ENCODE measurements at places on chromosomes 12 and 14.

GRCh38 chr14:35965400-35965799, 139.3 kb downstream of the BRMS1L start:
- no peak for DNase-seq

GRCh38 chr12:120944645-120945217, 33.6 kb upstream of the HNF1A start:
- DNase-seq = no peak

DNA sequence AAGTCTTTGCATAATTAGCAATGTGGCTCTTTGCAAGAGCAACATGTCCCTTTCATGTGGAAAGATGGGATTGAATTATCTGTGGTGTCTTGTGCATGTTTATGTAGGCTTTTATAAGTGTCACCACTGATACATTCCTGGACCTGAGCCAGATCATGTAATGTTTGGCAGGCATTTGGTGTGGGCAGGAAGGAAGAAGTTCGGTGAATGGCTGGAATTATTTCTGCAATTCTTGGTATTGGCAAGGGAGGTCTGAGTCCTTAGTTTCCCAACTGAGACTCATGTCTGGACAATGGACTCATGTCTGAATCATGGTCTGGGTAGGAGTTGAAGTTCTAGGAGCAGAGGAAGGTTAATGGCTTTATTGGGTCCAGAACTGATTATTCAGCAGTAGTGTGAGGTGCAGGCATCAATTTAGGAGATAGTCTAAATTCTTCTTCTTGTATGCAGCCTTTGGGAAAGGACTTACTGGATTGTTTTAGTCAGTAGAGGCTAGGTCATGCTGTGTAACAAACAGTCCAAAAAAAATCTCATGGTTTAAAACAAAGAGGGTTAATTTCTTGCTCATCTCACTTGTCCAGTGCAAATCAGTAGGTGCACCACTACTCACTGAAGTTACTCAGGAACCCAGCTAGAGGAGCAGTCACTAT, 186.5 kb upstream of the LHX5 start:
- no peak for DNase-seq

- DNase-seq = no peak
Measured at GRCh38 chr12:42893803-42894202, 304.3 kb upstream of the PRICKLE1 start.

- no peak for DNase-seq
Measured at GRCh38 chr14:104107611-104108569, 22.4 kb downstream of the ASPG start.

DNA sequence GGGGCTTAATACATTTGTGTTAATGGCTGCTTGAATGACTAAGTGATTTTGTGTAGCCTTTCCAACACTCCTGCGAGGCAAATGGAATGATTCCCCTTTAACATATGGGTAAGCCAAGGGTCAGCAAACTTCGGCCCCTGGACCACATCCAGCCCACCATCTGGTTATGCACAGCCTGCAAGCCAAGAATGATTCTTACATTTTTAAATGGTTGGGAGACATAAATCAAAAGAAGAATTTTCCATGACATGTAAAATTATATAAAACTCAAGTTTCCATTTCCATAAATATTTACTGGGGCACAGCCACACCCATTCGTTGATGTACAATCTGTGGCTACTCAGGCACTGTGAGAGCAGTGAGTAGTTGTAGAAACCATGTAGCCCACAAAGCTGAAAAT, 9.0 kb downstream of the SLC8B1 start:
- no peak for DNase-seq

- DNase-seq = no peak
Measured at GRCh38 chr12:7361265-7361664, 57.4 kb downstream of the ACSM4 start.

GRCh38 chr14:100375266-100375962, 52.3 kb downstream of the SLC25A47 start:
- peak; percentile 73 for DNase-seq

DNA sequence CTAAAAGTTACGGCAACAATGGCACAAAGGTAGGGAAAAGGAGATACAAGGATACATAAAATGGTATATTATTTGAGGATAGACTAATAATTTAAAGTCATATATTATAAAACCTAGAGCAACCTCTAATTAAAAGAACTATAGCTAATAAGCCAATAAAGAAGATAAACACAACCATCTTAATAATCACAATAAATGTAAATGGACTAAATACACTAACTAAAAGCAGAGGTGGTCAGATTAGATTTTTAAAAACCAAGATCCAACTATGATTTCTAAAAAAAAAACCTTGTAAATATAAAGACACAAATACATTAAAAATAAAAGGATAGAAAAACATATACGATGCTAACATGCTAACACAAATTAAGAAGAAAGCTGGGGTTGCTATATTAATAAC, 10.7 kb upstream of the LLPH start:
- no peak for DNase-seq

- DNase-seq = peak; percentile 81
Measured at GRCh38 chr14:77041881-77042545, 13.5 kb upstream of the IRF2BPL start.

GRCh38 chr14:72706485-72706884, 187.4 kb downstream of the DPF3 start:
- DNase-seq = no peak

GRCh38 chr14:79193689-79194477, 1017.4 kb downstream of the DIO2 start:
- no peak for DNase-seq

DNA sequence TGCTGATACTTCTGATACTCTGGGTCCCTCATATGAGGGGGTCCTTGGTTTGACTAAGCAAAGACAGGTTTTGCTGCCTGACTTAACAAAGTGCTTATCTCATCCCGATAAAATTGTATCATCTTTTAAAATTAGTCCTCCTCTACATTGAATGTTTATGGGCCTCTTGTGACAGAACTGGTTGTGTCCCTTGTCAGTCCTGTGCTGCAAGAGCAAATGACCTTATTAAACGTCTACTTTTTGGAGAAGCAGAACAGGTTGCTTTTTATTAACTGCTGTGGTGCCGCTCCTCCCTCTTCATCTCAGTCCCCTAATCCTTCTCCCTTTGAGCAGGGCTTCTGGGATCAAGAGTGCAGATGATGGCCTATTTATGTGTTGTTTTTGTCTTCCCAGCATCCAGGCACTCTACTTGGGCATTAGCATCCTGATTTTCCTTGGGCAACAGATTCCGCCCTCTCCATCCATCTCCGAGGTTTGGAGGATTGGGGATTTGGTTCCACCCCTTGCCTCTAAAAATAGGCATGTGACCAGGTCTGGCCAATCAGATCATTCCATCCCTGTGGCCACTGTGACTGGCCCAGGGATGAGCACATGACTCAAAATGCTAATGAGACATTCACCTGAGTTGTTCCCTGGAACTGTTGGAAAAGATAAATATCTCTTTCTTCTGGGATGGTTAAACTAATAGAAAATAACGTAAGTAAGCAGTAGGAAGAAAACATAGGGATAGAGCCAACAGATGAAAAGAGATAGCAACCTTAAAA, 2.9 kb upstream of the DENR start:
- no peak for DNase-seq

DNA sequence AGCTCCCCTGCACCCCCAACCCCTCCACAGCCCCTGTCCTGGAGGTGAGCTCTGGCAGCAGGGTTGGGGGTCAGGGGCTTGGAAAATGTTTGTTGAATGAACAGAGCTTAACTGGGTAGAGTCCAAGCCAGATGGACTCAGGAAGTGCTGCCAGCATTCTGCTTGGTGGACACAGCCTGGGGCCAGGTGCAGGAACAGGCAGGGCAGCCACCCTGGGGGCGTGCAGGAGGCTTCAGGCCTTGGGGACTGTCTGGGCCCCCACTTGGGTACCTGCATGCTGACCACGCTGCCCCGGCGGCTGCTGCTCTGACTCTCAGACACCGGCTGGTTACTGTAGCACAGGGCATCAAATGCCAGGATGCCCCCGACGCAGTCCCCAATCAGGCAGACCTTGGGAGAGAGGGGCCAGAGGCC, 15.7 kb downstream of the ARL6IP4 start:
- no peak for DNase-seq

- no peak for DNase-seq
Measured at GRCh38 chr14:28673056-28673455, 93.5 kb upstream of the FOXG1 start.

DNA sequence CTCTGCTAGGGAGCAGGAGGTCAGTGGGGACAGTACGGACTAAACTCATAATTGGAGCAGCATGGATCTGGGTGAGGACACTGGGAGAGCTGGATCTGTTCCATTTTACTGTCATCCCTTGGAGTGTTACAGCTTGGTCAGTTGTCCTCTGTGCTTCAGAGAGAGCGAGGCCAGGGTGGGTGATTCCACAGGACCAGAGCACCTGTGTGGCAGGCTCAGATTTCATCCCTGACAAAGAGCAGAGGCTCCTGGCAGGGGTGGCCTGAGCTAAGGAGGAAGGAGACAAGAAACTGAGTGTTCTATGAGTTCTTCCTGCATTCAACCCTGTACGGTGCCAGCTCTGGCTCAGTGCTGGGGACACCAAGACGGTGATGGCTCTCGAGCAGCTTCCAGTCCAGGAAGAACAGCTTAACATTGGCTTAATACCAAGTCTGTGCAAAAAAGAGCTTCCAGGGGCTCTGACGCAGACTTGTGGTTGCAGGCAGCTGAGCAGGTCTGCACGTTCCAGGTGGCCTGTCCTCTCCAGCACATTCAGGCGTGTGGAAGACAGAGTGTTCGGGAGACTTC, 8.4 kb upstream of the PGF start:
- DNase-seq = peak; percentile 86

GRCh38 chr12:64621257-64621942, 11.1 kb downstream of the RASSF3 start:
- no peak for DNase-seq

DNA sequence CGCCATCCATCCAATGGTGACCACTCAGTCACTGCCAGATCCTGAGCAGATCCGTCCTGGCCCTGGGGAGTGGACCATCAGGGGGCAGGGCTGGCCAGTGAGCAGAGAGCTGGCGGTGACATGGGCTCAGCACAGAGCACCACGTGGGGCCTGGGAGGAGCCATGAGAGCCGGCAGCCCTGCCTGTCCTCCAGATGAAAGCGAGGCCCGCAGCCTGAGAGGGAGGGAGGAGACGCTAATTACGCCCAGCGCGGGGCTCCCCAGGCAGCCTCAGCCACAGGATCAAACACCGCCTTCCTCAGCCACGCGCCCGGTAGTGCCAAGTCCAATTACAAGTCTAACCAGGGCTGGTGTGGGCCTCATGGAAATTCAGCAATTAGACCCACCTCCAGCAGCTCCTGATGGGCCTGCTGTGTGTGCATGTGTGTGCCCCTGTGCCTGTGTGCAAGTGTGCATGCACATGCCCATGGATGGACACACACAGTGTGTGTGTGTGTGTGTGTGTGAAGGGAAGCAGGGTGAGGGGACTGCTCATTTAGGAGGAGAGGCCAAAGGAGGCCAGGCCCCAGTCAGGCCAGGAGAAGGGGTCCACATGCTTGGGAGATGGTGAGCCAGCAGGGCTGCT, 68.0 kb downstream of the KIF26A start:
- no peak for DNase-seq

- peak; percentile 26 for DNase-seq
Measured at GRCh38 chr12:31518680-31519227, 72.2 kb downstream of the DENND5B start.

DNA sequence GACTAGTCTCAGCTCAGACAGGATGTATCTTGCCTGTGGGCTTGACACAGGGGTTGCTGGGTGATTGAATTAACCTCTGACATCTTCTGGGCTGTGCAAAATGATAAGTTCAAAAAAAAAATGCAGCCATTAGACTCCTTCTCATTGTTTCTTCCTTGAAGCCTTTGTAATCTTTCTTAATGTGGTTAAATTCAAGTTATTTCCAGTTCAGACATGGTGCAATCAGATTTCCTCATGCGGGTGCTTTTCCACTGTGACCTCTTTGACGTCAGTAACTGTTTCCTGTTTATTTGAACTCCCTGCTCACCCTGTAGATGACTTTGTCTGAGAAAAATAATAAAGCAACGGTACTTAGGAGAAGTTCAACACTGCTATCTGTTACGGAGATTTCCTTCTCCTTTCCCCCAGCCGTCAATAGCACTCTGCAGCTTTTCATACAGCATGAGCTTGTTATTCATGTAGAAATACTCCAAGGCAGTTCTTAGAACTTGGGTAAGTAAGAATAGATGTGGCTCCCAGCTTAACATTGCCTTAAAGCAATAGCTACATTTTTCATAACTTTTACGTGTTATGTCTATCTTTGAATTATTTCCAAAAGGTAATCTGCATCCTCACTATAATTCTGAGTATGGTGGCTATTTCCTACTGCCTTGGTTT, 155.5 kb downstream of the PRKCH start:
- no peak for DNase-seq

GRCh38 chr14:37150414-37150813, 22.0 kb downstream of the SLC25A21 start:
- DNase-seq = peak; percentile 33

- DNase-seq = no peak
Measured at GRCh38 chr14:77583657-77584056, 32.8 kb downstream of the SPTLC2 start.

DNA sequence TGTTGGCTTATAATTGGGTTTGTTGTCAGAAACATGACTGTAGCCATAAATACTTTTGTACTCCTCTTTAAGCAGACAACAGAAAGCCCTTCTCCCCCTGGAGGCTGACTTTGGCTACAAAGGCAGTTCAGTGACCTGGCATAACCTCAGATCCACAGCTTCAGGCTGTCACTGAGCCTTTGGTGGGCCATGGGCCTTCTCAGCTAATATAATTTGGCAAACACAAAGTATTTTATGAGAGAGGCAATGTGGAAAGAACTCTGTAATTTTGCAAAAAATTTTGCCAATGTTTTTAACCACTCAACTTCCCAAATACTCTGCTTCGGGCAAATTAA, 15.5 kb upstream of the MGP start:
- no peak for DNase-seq

DNA sequence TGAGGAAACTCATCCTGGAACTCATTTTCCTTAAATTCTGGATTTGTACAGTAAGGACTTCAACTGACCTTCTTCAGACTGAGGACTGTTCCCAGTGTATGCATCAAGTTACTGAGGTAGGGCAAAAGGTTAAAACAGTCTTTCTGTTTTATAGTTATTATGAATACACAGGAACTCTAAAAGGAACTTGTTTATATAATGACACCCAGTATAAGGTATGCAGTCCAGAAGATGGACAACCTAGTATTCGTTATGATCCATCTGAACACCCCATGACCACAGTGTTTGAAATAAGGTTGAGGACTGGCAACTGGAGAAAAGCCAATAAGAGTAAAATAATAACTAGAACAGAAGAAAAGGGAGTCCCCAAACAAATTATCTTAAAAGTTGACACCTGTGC, 779.9 kb upstream of the TMEM132C start:
- no peak for DNase-seq

DNA sequence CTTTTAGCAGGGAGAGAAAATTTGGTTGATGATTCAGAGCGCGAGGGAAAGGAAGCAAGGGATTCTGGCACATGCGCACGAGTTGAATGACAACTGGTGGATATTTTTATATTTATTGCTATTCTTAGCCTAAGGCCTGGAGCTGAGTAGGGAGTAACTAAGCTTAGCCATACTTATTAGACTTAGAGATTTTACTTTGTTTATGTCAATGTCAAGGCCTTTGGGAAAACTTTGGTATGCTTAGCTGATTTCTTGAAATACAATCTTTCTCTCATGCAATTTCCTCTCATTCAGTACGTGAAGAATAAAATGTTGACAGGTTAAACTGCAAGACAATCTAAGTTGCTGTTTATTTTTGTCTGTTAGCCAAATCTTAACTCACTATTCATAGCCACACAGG, 101.1 kb downstream of the CRADD start:
- no peak for DNase-seq

GRCh38 chr12:108304633-108305032, 34.5 kb downstream of the CMKLR1 start:
- DNase-seq = no peak

- DNase-seq = no peak
Measured at GRCh38 chr12:62135553-62136200, 124.5 kb upstream of the USP15 start.
